Neural progenitor cell (in vitro differentiated cells): ENCODE measurements at places on chromosomes 7 and 10. TPM values are rescaled to one million over a fixed set of nuclear protein-coding genes. Genes with fewer than 3 reads are reported as not detected.

DNA sequence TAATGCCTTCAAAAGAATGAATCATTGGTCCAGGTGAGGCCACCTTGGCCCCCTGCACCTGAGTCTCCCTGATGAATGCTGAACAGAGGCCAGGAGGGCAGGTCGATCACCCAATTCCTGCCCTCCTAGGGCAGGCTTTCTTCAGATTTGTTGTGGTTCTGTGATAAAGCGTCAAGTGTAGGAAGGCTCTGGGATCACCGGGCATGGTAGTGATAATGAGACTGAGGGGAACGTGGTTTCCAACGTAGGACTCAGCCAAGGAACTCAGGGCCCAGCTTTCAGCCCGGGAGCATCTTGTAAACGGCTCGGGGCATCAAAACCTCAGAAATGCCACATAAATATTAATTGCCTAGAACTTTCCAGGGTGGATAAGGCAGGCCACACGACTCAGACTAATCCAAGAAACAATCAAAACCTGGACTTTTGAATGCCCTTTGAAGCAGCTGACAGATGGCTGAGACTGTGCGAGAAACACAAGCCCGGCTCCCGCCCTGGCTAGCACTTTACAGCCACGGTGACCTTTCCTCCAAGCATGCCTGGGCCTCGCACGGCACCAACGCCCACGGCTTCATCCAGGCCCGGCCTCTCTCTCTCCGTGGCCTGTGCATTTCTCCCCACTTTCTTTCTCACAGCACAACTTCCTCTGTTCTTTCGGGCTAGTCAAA, 239.3 kb upstream of the GRB10 start:
- no peak for DNase-seq
- no peaks in the 10 kb centered on the region for H3K4me1 ChIP-seq
- no peak overlapping the region for H3K27ac ChIP-seq
- no peaks in the 10 kb centered on the region for H3K36me3 ChIP-seq
- H3K27me3 ChIP-seq = no peaks in the 10 kb centered on the region

- DNase-seq = no peak
- H3K4me1 ChIP-seq = no peaks in the 10 kb centered on the region
- H3K27ac ChIP-seq = no peak overlapping the region
- no peaks in the 10 kb centered on the region for H3K27me3 ChIP-seq
- H3K36me3 ChIP-seq = no peaks in the 10 kb centered on the region
- no peak overlapping the region for H3K4me3 ChIP-seq
Measured at GRCh38 chr10:111089293-111089692, 12.5 kb downstream of the ADRA2A start.

ITGA8 gene
- 0.15 TPM in 1 of 2 replicates, not detected in the other for total RNA-seq

- H3K27me3 ChIP-seq = no peaks in the 10 kb centered on the region
- H3K4me3 ChIP-seq = no peak overlapping the region
- H3K27ac ChIP-seq = no peak overlapping the region
- H3K36me3 ChIP-seq = no peaks in the 10 kb centered on the region
Measured at GRCh38 chr7:135475521-135475920, 34.4 kb downstream of the CNOT4 start.

- H3K4me3 ChIP-seq = no peak overlapping the region
- no peaks in the 10 kb centered on the region for H3K4me1 ChIP-seq
- H3K27me3 ChIP-seq = no peaks in the 10 kb centered on the region
Measured at GRCh38 chr7:930975-931758, 23.3 kb downstream of the ADAP1 start.

AKR1C8 gene
- total RNA-seq = not detected in 2 replicates

DNA sequence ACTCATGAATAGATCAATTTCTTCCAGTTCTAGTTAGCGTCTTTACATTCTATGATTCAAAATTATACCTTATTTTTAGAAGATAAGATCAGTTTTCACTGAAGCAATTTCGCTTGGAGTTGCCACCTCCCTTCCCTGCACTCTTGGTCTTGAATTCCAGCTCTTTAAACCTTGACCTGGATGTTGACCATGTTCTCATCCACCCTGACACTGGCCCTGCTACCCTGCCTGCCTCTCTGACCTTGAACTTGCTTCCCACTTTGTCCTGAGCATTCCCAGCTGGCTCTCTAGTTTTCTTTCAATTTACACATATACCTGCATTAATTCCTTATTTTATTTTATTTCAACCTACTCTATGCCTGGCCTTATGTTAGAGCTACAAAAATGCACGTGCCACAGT, 274.9 kb upstream of the IGFBP3 start:
- H3K36me3 ChIP-seq = no peaks in the 10 kb centered on the region
- no peak overlapping the region for H3K27ac ChIP-seq
- H3K4me1 ChIP-seq = peaks cover 10% of the 10 kb centered on the region
- H3K27me3 ChIP-seq = no peaks in the 10 kb centered on the region

- H3K36me3 ChIP-seq = no peaks in the 10 kb centered on the region
- no peak overlapping the region for H3K4me3 ChIP-seq
- no peaks in the 10 kb centered on the region for H3K27me3 ChIP-seq
Measured at GRCh38 chr7:140275069-140275965, 98.5 kb upstream of the KDM7A start.

- no peak overlapping the region for H3K4me3 ChIP-seq
Measured at GRCh38 chr7:87148332-87148955, 3.8 kb upstream of the DMTF1 start.

GRCh38 chr7:44141221-44141850, at the start of gene MYL7:
TSS of gene MYL7 (minus strand) at chr7:44141332. CDS start at chr7:44141305, 27 bp downstream.
- H3K27me3 ChIP-seq = peaks cover 39% of the 10 kb centered on the region
- no peaks in the 10 kb centered on the region for H3K36me3 ChIP-seq
- DNase-seq = no peak
- no peak within 1 kb of the TSS for H3K4me3 ChIP-seq
- H3K4me1 ChIP-seq = peaks cover under 1% of the 10 kb centered on the region
- no peak within 1 kb of the TSS for H3K27ac ChIP-seq

DPY19L1 gene
- 30.9 and 48.2 TPM in 2 replicates for total RNA-seq

DNA sequence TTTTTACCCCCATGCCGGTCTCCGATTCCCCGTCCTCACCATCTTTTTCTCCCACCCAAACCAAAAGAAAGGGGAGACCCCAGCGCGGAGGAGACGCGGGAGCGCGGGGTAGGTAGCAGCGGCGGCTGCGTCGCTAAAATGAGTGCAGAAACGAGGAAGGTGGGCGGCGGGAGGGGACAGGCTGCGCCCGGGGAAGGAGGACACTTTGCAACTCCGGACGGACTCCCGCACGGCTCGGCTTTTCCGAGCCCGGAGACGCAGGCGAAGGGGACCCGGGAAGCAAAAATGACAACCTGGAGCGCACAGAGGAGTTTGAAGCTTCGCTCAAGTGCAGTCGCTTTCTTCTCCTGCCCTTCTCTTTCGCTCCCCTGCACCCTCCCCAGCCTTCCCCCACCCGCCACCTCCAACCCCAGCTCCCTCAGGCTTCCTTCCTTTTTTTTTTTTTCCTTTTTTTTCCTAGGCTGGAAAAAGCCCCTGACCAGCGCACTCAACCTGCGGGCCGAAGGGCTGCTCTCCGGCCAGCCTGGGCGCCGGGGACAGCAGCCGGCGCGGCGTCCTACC, 453 bp downstream of the SFMBT2 start:
- no peaks in the 10 kb centered on the region for H3K36me3 ChIP-seq
- peaks cover 24% of the 10 kb centered on the region for H3K4me1 ChIP-seq
- peak; percentile 67 for DNase-seq
- H3K4me3 ChIP-seq = peak overlapping the region; percentile 68

DNA sequence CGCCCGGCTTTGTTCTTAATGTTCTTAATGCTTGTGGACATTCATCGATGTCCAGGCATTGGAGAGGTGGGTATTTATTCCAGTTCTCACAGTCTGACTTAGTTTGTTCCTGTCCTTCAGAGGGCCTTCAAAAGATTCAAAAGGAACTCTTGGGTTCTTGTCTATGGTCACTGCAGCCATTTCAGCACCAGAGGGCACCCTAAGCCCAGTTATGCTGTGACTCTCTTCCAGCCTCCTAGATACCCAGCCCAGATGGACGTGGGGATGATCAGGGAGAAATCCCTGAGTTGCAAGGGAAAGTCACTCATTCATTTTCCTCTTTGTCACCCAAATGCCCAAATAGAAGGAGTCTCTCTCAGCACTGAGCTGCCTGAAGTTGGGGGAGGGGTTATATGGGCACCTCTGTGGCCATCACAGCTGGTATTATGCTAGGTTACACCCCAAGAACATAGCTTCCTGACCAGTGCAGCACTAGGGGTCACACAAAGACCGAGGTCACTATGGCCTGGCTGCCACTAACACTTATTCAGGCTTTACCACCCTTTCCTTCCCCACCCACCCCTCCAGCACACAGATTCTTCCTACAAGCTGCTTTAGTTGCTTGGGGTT, 26.5 kb upstream of the CCDC126 start:
- no peak overlapping the region for H3K4me3 ChIP-seq
- H3K27ac ChIP-seq = no peak overlapping the region
- no peaks in the 10 kb centered on the region for H3K4me1 ChIP-seq
- DNase-seq = peak; percentile 86
- H3K36me3 ChIP-seq = no peaks in the 10 kb centered on the region

NAT16 gene
- total RNA-seq = 0.28 TPM in 1 of 2 replicates, not detected in the other

CNPY1 gene
- not detected in 2 replicates for total RNA-seq

DNA sequence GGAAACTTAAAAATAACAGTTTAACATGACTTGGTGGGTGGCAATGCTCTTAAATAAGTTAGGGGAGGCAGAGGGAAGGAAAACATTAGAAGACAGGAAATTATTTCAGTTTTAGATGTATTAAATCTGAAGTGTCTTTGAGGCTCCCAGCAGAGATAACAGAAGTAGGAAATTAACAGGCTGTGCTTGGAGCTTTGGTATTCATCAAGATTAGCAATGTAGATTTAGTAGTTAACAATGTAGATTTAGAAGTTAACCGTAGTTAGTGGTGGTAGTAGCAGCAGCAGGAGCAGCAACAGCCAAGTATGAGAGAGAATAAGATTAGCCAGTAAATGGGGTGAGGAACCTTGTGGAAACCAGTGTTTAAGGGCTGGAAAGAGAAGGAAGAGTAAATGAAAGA, 48.7 kb upstream of the UBN2 start:
- H3K4me1 ChIP-seq = no peaks in the 10 kb centered on the region
- no peak for DNase-seq
- H3K36me3 ChIP-seq = peaks cover 4% of the 10 kb centered on the region
- H3K27me3 ChIP-seq = no peaks in the 10 kb centered on the region
- H3K4me3 ChIP-seq = no peak overlapping the region

GRCh38 chr7:142838461-142839213, 16.2 kb upstream of the EPHB6 start:
- no peaks in the 10 kb centered on the region for H3K36me3 ChIP-seq
- H3K27me3 ChIP-seq = no peaks in the 10 kb centered on the region
- H3K4me3 ChIP-seq = no peak overlapping the region
- H3K4me1 ChIP-seq = no peaks in the 10 kb centered on the region

DNA sequence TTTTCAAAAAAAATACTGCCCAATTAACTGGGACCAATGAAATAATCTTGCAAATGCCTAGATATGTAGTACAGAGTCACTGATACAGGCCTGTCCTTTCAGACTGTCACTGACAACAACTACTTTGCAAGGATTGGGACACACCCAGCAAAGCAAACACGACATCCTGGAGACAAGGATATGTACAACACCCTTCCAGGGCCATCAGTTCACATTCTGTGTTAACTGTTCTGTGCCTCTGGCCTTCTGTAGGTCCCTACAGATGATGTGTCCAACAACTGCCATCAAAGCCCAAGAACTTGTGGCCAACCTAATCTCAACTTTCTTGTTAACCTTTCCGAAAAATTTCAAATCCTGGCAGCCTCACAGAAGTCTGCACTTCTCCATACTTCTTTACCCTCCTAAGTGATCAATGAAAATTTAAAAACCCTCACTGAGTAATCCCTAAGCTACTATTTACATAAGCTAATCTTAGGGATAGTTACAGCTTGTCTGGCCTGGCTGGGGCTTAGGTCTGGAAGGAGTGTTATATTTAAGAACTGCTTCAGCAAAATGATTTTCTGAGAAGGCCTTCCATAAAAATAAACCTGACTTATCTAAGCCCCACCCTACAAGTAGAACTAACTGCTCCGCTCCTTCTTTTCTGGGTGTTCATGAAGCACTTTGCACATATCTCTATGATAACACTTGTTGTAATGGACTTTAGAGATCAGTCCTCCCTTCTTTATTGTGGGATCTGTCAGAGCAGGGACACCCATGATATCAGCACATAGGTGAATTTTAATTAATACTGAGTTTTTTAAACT, 21.0 kb downstream of the COBL start:
- H3K27me3 ChIP-seq = no peaks in the 10 kb centered on the region
- H3K4me1 ChIP-seq = peaks cover 12% of the 10 kb centered on the region
- no peak for DNase-seq
- no peak overlapping the region for H3K27ac ChIP-seq
- no peak overlapping the region for H3K4me3 ChIP-seq

STN1 gene
- 26.4 and 32.0 TPM in 2 replicates for total RNA-seq

NPTX2 gene
- total RNA-seq = 5.6 and 10.5 TPM in 2 replicates

- H3K4me3 ChIP-seq = no peak overlapping the region
- DNase-seq = peak; percentile 66
- H3K27me3 ChIP-seq = no peaks in the 10 kb centered on the region
- no peaks in the 10 kb centered on the region for H3K4me1 ChIP-seq
Measured at GRCh38 chr10:19788075-19788686, 28.1 kb upstream of the PLXDC2 start.

- no peaks in the 10 kb centered on the region for H3K27me3 ChIP-seq
- DNase-seq = no peak
- no peak overlapping the region for H3K27ac ChIP-seq
- H3K4me3 ChIP-seq = no peak overlapping the region
- H3K4me1 ChIP-seq = peaks cover 38% of the 10 kb centered on the region
Measured at GRCh38 chr7:22255342-22255741, 101.6 kb downstream of the RAPGEF5 start.

DNA sequence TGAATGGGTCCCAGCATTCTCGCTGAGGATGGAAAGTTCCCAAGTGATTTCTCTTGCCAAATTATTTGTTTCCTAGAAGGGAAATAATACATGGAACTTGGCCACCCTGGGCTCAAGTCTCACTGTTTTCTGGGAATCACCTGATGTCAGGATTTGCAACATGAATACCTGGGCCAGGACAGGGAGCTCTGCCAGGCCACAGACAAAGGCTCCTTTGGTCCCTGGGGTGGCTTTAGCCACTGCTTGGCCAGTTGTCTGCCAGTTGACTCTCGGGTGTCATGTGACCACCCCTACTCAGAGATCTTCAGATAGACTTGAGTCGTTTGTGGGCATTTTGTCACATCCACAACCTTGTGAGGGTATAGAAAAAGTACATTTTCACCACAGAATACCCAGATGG, 258.0 kb upstream of the HABP2 start:
- H3K27me3 ChIP-seq = no peaks in the 10 kb centered on the region
- H3K27ac ChIP-seq = no peak overlapping the region
- peaks cover 17% of the 10 kb centered on the region for H3K4me1 ChIP-seq
- DNase-seq = no peak

- H3K4me3 ChIP-seq = no peak overlapping the region
- no peaks in the 10 kb centered on the region for H3K36me3 ChIP-seq
- H3K4me1 ChIP-seq = no peaks in the 10 kb centered on the region
- no peaks in the 10 kb centered on the region for H3K27me3 ChIP-seq
Measured at GRCh38 chr10:124883510-124884321, 58.2 kb upstream of the ZRANB1 start.

GRCh38 chr10:60042914-60043313, 136.6 kb upstream of the CCDC6 start:
- no peak for DNase-seq
- H3K27ac ChIP-seq = no peak overlapping the region
- H3K4me1 ChIP-seq = no peaks in the 10 kb centered on the region
- no peak overlapping the region for H3K4me3 ChIP-seq
- no peaks in the 10 kb centered on the region for H3K36me3 ChIP-seq
- H3K27me3 ChIP-seq = no peaks in the 10 kb centered on the region

DNA sequence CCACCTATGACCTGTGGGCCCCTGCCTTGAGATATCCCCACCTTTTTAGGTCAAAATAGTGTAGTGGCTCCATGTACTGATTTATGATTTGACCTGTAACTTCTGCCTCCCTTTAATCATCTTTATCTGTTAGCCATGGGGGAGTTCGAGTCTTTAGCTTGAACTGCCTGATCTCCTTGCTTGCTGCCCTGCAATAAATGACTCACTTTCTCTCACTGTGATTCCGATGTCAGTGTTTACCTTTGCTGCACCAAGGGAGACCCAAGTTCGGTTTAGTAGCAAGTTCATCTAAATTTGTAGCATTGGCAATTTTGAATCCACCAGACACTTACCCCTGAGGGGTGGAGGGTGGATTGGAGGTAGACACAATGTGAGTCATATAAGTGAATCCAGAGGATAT, 814.6 kb upstream of the AUTS2 start:
- no peak for DNase-seq
- peaks cover 17% of the 10 kb centered on the region for H3K4me1 ChIP-seq
